NB4 (cell line): ENCODE measurements at places on chromosomes 4 and X.

DNA sequence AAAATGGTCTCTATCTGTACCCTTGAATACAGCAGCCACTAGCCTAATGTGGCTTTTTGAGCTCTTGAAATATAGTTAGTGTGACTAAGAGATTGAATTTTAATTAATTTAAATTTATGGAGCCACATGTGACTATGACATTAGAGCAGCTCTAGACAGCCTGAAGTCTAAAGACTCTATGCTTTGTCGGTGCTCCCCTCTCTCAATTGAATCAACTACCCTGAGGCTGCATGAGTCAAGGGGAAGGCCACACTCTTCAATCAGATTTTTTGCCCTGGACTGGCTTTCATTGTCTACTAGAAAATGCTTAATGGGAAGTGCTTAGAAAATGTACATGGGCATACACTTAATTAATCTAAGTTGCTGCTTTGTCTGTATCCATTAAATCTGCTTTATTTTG is 11.7 kb downstream of the TLR7 start:
- DNase-seq: no peak

GRCh38 chrX:39821709-39822095 is 276.1 kb downstream of the BCOR start:
- DNase-seq: no peak

- DNase-seq: no peak
Measured at GRCh38 chrX:74514384-74514783, 93.1 kb downstream of the SLC16A2 start.

- DNase-seq: no peak
Measured at GRCh38 chr4:78131403-78131802, 74.3 kb downstream of the FRAS1 start.

- no peak for DNase-seq
Measured at GRCh38 chrX:120781403-120781802, 94.3 kb downstream of the CT47B1 start.

GRCh38 chr4:186699881-186700397 is 23.7 kb downstream of the FAT1 start:
- DNase-seq: no peak

DNA sequence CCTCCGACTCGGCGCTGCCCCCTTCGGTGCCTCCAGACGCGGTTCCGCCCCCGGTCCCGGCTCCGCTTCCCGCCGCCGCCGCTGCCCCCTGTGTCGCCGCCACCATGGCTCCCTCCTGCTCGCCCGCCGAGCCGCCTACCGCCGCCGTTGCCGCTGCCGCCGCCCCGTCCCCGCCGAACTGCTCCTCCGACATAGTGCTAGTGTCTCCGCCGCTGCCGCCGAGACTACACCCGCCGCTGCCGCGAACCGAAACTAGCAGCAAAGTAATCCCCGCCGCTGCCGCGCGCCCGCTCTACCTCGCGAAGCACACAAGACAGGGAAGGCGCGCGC is 340 bp downstream of the HNRNPD start:
- DNase-seq: no peak

GRCh38 chr4:78476108-78476704 is 75.4 kb upstream of the ANXA3 start:
- no peak for DNase-seq

DNA sequence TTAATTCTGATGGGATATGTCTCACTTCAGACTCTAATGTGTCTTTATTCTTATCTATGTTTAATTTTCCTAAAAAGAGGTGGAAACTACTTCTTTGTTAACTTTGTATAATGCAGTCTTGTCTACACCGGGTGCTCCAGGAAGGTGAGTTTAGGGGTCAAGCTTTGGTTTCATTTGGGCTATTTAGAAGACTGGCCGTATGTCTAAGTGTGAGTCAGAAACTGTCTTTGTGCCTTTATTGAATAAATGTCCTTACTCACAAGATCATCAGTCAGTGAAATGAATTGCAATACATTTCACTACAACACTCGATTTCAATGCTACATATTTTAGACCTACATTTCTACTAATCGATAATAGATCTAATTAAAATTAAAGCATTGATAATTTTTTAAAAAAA is 56.2 kb downstream of the PROM1 start:
- no peak for DNase-seq

DNA sequence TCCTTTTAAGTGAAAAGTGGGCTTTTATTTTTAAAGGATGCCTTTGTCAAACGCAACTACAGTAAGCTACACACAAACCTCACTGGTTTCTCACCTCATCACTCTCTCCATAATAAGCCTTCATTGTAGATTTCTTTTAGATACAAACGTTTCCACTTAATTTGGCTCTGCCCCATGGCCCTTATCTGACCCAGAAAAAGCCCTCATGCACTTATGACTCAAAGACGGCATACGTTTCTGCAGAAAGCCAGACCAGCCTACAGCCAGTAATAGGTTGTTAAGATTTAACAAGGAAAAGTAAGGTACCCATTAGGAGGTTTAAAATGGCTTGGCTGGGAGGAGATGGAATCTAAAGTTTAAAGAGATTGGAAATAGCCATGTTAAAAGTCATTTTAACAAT is 914.6 kb upstream of the INTU start:
- no peak for DNase-seq

DNA sequence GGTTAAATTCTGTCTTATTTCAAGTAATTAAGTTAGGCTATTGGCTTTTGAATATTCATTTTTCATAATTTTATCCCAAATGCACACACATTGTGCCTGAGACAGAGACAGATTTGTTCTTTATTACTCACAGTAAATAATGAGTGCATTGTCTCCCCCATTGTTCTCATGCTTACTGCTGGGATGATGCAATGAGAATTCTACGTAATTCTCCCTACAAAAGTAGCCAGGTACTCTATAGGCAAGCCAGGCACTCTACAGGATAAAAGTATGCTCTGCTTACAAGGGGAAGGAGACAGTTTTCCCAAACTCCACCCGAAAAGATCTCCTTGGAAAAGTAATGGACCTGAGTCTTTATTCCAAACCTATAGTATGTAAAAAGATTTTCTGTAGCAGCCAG is 1890.7 kb upstream of the PCDH10 start:
- no peak for DNase-seq

DNA sequence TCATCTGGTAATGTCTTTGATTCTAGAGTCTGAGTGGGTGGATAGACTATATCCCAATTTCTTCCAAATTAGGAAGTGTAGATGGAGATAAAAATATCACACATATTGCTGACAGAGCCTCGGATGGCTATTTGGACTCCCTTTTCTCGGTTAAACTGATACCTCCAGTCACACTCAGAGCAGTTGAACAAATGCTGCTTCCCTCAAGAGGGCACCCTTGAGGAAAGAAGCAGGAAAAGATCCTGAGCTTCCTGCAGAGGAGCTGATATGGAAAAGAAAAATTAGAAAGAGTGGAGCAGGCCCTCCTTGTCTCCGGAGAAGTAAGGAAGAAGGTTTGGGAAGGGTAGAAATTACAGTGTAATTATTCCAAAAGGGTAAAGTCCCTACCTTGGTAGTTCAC is 96.2 kb upstream of the CCSER1 start:
- no peak for DNase-seq

- DNase-seq: no peak
Measured at GRCh38 chrX:129631849-129632248, 22.9 kb downstream of the APLN start.
